ENCODE measurements at places on chromosomes 3 and 15. TPM values are rescaled to one million over a fixed set of nuclear protein-coding genes. Genes with fewer than 3 reads are reported as not detected.

The GOLGA6B gene
- total RNA-seq, result 0.10 TPM

The KBTBD13 gene
- total RNA-seq, result 0.30 TPM

The GPR15 gene
- not detected for total RNA-seq

The CHDH gene
- total RNA-seq, result 0.99 TPM

The KCNMB3 gene
- total RNA-seq, result 2.0 TPM

The C3orf80 gene
- total RNA-seq, result not detected

The LMOD3 gene
- 8.9 TPM for total RNA-seq

The IL12A gene
- 0.30 TPM for total RNA-seq

The WNT5A gene
- total RNA-seq, result 28.8 TPM

The SEMA5B gene
- 8.6 TPM for total RNA-seq

The MKRN3 gene
- total RNA-seq, result 0.89 TPM

The PRRT3 gene
- total RNA-seq, result 1.2 TPM

The GOLGA6D gene
- 0.30 TPM for total RNA-seq

The C2CD4A gene
- not detected for total RNA-seq

The C2CD4B gene
- 7.9 TPM for total RNA-seq

The LYSMD2 gene
- 5.1 TPM for total RNA-seq

The SLC28A2 gene
- total RNA-seq, result not detected

The C3orf20 gene
- total RNA-seq, result not detected

The SLC6A11 gene
- 0.49 TPM for total RNA-seq

The RBP2 gene
- total RNA-seq, result not detected

The C3orf85 gene
- total RNA-seq, result not detected

The CASR gene
- total RNA-seq, result not detected

The GOLGA8R gene
- total RNA-seq, result 8.3 TPM

The CHRNA5 gene
- 0.39 TPM for total RNA-seq

The PIGZ gene
- total RNA-seq, result 1.8 TPM

The MB21D2 gene
- 14.4 TPM for total RNA-seq

The SCN5A gene
- total RNA-seq, result 0.39 TPM

The ZCWPW2 gene
- 1.5 TPM for total RNA-seq

The ANKRD34C gene
- not detected for total RNA-seq

The CIAO2A gene
- 57.0 TPM for total RNA-seq

The ZNF717 gene
- 18.5 TPM for total RNA-seq

The CORO2B gene
- total RNA-seq, result 2.4 TPM

The CPNE4 gene
- 0.20 TPM for total RNA-seq

The THAP10 gene
- total RNA-seq, result 2.1 TPM

The ARL14 gene
- not detected for total RNA-seq

The MYL3 gene
- 23.7 TPM for total RNA-seq

The CSK gene
- total RNA-seq, result 21.4 TPM

The CEMIP gene
- 6.5 TPM for total RNA-seq

The CPLX3 gene
- 0.20 TPM for total RNA-seq

The DUOX2 gene
- 0.79 TPM for total RNA-seq

The DNAH12 gene
- total RNA-seq, result 2.1 TPM

The CRYGS gene
- 0.99 TPM for total RNA-seq

The CD200R1 gene
- total RNA-seq, result 6.3 TPM

The SLC24A5 gene
- total RNA-seq, result 3.6 TPM
